NCI-H510A (cell line): ENCODE measurements at places on chromosomes 16 and 17.

- DNase-seq, result no peak
Observed at GRCh38 chr16:71769222-71769621, 39.4 kb downstream of the AP1G1 start.

GRCh38 chr16:76210157-76210556 is 67.0 kb upstream of the CNTNAP4 start:
- DNase-seq, result no peak

- no peak for DNase-seq
Observed at GRCh38 chr17:50708050-50709000, 611 bp upstream of the ANKRD40 start.

DNA sequence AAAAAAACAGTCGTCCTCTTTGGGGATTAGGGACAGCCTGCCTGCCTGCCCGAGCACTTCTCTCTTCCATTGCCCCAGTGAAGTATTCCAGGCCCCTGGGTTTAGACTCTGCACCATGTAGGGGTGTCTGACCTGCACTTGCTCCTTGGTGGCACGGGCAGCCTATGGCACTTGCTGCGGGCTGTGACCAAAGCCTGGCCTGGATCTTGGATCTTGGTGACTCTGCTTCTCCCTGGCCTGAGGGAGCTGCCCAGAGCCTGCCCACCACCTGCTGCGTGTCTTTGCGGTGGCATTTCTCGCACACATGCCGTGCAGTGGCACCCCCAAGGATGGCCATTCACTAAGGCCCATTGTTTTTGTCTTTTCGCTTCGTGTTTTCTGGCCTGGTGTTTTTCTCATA is 6.1 kb upstream of the STH start:
- DNase-seq, result no peak

DNA sequence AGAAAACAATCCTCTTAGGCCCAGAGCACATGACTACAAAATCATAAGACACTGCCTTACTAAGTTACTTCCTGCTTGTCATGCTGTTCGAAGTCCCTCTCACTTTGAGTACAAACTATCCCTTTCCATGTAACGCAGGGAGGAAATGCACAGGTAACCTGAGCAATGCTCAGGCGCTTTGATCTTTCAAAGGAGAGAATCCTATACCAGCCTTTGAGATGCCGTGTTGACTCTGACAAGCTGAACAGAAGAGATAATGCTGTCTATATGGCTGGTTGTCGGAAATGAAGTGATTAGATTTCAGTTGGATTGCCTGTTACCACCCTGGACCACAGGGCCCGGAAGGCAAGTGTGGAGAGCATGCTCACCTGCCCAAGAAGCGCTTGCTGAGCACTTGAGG is 75.9 kb downstream of the CDH11 start:
- no peak for DNase-seq

- DNase-seq, result no peak
Observed at GRCh38 chr16:2035431-2036199, 8.9 kb downstream of the NHERF2 start.

GRCh38 chr17:51734462-51734861 is 424.1 kb downstream of the CA10 start:
- DNase-seq, result no peak

DNA sequence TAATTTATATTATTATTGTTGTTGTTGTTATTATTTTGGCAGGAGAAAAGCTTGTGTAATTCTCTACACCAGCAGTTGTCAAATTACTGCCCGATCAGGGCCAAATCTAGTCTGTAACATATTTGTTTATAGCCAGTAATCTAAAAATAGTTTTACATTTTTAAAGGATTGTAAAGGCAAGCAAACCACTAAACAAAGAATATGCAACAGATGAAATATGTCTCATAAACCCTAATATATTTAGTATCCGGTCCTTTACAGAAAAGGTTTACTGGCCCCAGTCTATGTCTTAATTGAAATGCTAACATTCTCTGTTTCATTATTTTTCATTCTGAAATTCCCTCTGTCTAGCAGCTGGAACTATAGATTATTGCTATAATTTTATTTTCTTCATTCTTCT is 709.5 kb downstream of the KCNJ2 start:
- no peak for DNase-seq

DNA sequence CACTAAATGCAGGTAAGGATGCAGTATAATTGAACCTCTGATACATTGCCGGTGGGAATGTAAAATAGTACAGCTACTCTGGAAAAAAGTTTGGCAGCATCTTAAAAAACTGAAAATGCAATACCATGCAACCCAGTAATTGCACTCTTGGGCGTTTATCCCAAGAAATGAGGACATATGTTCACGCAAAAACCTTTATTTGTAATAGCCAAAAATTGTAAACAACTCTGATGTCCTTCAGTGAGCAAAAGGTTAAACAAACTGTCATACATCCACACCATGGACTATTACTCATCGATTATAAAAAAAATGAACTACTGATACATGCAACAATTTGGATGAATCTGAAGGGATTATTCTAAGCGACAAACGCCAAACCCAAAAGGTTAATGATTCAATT is 16.9 kb downstream of the SYNRG start:
- DNase-seq, result no peak
